ENCODE measurements at places on chromosomes 12 and 14.
A peak's percentile ranks its signal among the peaks of the same experiment; 100 is the strongest.

DNA sequence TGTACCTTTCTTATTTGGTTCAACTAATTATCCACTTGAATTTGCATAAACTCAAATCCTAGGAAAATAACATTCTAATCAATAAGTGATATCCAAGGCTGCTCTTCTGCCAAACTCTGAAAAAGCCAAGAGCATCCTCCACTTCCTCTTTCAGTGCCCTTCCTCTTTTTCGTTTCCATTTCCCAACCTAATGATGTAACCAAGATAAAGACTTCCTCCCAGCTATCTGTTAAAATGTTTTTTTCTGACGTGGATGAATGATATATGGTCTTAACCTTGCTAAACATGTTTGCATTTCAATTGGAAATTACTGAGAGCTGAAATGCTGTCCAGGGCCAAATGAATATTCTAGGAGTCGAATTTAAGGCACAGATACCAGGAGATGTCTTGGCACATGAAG, 459.5 kb upstream of the PDE3A start:
- DNase-seq: no peak

DNA sequence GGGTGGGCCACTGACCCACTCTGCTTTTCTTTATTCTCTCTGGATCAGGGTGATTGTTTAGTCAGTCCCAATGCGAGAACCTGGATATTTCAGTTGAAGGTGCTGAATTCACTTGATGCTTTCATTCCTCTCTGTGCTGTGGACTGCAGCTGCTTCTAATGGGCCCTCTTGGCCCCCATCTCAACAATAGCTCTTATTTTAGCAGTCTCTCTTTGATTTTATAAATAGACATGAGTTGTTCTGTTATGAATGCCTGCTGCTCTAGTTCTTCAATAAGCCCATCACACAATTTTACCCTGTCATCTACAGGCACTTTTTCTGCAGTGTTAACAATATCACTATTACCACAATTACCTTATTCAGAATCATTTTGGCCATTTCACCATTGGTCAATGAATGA, 54.1 kb upstream of the YARS2 start:
- no peak for DNase-seq

- no peak for DNase-seq
Measured at GRCh38 chr12:67519484-67520433, 128.8 kb upstream of the DYRK2 start.

GRCh38 chr12:88698471-88698870, 118.2 kb upstream of the KITLG start:
- DNase-seq: no peak

GRCh38 chr12:71456316-71456715, 16.7 kb downstream of the LGR5 start:
- peak; percentile 75 for DNase-seq

DNA sequence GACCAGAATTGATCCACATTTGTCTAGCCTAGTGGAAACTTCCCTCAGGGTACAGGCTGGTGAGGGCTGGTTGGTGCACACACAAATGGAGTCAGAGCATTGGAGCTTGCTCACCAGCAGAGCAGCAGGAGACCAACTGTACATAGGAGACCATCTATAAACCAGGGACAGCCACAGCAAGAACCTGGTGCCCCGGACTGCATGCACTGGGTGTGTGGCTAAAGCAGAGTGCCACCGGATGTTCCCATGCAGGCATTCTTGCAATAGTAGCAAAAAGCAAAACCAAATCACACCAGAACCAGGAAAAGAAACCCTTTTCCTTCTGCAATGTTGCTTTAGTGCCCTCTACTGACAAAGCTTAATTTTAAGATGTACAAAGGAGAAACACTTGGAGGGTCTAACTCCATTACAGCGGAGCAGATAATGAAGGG, 136.4 kb downstream of the MDGA2 start:
- DNase-seq: peak; percentile 33

DNA sequence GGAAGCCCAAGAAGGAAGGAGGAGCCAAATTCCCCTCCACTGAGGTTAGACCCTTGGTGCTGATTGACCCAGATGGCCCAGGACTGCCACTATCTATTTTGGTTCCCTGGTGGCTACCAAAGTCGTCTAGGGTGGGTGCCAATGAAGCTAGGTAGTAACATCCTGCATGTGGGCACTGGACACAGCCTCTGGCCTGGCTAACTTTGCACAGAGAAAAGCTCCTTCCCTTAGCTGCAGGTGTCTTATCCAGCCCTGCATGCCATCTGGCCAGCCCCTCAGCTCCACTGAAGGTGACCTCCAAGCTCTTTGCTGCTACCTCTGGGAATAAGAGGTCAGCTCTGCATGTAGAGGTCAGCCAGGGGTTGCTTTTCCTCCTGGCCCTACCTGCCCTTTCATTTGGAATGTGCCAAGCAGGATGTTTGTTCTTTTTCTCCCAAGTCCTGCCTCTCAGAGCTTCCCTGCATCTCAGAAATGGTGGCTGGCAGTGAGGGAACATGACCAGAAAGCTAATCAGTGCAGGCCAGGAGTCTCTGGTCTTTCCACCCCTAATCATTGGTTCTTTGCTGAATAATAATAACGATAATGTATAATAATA, 34.0 kb downstream of the JDP2 start:
- DNase-seq: no peak

DNA sequence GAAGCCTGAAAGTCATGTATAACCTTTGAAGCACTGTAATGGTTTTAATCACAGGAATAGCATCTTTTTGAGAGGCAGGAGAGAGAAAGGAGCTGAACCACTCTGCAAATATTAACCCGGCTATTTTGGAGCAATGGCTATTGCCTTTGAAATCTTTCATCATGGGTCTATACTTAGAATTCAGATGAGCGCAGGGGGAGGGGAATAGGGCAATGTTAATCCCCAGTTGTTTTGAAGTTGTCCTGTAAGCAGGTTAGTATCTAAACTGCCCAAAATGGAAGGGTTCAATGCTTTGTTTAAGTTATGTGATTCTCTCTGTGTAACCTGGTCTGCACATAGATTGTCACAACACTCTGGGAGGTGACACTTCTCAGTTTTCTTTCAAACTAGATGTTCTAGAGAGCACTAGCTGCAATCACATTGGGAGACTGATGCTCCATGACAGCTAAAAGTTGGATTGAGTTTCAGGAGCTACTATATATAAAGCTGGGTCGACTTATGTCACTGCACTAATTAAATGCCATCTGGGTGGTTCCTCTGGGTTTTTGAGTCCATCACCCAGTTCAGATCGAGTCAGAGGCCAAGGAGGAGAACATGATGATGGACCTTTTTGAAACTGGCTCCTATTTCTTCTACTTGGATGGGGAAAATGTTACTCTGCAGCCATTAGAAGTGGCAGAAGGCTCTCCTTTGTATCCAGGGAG, at the start of gene MYF6:
MYF6 (plus strand) TSS at position 509 of the 704 bp plus-strand sequence; CDS start at position 595, 86 bp downstream.
- DNase-seq: no peak

DNA sequence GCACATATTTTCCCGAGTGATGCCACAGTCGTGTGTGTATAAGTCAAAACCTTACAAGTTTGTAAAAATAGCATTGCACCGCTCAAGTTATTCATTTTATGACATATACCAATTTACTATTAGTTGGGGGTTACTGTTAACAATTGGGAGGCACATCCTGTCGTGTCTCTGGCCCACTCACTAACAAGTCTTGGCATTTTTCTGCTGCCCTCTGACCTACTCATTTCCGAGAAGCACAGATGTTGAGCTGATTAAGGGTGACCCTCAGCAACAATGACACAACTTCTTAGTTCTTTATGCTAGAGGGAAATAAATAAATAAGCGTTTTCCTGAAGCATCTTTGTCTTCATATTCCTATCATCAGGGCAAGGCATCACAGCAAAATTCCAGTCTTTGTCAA, 6.8 kb upstream of the ATG14 start:
- DNase-seq: no peak

DNA sequence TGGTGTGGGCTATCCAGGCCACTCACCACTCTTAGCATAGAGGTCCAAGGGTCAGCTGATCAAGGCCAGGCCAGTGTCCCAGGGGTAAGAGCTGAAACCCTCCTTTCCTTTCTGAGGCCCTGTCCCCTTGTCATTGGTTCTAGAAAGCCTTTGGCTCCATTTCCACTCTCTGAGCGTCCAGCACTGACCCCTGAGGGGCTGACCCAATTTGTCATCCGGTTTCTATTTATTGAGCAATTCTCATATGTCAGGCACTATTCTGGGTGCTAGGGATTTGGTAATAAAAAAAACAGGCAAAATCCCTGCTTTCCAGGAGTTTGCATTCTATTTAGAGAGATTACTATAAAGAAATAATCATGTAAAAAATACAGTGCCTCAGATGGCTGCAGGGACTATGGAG, 3.4 kb downstream of the KRT77 start:
- DNase-seq: no peak

DNA sequence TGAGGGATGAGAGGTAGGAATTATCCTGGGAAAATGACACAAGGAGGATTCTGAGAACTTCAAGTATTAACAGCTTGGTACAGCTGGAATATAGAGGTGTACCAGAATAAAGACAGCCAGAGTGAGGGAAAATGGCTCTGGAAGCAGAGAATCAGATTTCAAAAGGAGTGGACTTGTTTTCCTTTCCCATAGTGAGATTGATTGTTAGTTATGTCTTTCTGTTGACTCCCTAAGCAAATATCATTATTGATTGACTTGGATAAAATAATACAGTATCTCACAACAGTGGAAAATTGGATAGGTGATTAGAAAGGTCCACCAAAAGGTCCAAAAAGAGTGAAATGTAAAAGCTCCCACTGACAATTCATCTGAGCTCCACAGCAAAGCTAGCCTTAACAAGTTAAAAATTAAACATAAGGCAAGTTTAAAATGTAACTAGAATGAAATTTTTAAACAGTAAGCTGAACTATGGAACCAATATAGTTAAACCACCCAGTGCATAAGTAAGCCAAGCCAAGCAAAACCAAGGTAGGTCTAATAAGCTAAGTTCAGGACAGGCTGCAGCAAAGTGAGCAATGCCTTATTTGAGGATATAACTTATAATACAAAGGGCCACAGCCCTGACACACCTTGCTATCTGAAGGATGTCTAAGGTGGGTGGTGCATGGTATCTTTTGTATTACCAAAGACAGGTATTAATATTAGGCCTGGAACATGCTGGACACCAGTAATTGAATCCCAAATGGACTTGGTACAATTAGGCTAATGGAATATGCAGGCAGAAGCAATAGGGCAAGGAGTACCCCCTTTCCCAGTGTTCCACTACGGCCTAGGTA, 21.8 kb downstream of the ENTPD5 start:
- no peak for DNase-seq

DNA sequence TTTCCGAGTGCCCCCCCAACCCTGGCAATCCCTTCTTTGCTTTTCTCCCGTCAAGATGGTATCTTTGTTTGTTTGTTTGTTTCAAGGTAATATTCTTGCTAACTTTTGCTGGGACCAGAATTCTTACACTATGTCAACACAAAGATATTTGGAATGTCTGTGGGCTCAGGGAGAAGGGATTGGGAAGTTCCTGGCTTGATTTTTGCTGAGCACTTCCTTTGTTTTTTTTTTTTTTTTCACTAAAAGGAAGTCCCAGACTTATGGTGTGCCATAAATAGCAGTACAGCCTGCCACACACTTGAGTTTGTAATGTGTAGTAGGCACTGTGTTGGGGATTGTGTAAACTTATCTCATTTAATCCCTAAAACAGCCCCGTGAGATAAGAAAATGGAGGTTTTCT, 11.2 kb upstream of the RNU6-7 start:
- no peak for DNase-seq

- no peak for DNase-seq
Measured at GRCh38 chr14:68979722-68980451, 785 bp upstream of the ACTN1 start.

- no peak for DNase-seq
Measured at GRCh38 chr12:76111209-76111749, 26.8 kb upstream of the NAP1L1 start.

GRCh38 chr14:28676479-28676878, 90.1 kb upstream of the FOXG1 start:
- DNase-seq: no peak

- DNase-seq: no peak
Measured at GRCh38 chr12:65720136-65721130, 103.8 kb upstream of the HMGA2 start.

- DNase-seq: no peak
Measured at GRCh38 chr12:124623344-124624035, 56.1 kb upstream of the NCOR2 start.

DNA sequence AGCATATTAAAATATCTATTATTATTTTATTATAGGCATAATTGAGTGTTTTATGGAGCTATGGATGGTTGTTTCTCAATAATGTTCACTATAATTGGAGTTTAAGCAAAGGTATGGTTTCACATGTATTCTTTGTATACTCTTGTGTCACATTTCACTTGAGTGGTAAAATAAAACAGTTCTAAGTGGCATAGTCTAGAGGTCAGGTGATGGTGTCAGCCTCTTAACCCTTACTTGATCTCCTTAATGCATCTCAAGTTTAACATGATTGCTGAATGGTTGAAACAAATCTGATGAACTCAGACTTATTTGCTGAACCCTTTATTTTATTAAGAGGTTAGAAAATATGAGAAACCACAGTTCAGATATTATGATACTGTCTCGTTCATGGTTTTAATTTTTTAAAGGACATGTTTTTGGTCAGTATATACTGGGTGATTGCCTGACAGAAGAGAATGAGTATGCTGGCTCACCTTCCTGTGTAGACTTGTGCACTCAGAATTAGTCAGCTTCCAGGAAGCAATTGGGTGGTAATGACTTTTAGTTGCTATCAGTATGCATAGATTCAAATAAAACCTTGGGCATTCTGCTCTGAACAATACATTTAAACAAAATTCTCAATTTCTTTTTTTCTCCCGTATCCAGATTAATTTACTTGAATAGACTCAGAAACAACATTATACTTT, 464.6 kb downstream of the PCNX1 start:
- no peak for DNase-seq

DNA sequence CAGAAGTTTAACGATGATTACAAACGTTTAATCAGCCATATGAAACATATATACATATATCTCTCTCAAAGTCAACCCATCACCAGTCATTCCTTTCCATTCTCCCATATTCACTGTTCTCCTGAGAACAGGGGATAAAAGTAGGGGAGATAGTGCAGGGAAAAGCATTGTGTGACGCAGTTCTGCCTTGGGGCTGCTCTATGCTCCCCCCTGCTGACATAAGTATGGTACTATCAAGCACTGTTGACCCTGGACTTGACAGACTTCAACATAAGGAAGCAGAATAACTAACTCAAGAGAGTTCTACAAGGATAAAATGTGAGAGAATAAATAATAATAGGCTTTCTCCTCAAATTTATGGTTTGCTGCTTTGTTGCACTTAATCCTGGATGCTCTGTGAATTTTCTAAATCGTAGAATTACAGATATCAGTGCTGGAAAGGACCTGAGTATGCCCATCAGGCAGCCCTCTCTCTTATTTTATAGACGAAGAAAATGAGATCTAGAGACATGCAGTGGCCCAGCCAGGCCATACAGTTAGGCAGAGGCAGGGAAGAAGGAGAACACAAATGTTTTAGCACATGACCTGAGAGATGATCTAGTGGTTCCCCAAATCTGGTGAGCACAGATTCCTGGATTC, 87.2 kb downstream of the SCN8A start:
- peak; percentile 22 for DNase-seq

GRCh38 chr12:123779551-123779950, 17.4 kb downstream of the DNAH10 start:
- no peak for DNase-seq

DNA sequence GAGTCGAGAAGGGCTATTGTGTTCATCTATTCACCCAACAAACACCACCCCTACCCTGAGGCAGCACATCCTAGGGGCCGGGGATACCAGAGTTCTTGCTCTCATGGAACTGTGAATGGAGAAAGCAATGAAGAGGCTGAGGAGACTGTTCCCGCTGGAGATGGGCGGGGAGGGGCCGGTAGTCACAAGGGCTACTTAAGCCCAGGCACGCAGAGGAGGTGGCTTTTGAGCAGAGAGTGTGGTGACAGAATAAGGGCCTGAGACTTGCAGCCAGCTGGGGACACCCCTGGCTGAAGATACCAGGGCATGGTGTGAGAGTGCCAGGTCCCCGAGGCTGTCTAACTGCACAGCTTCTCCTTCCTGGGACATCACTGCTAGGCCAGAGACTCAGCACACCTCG, 114.1 kb upstream of the EVL start:
- DNase-seq: no peak

All from putamen (tissue), 1 donor.